Neuronal stem cell (in vitro differentiated cells): ENCODE measurements at places on chromosomes 16 and 17.

DNA sequence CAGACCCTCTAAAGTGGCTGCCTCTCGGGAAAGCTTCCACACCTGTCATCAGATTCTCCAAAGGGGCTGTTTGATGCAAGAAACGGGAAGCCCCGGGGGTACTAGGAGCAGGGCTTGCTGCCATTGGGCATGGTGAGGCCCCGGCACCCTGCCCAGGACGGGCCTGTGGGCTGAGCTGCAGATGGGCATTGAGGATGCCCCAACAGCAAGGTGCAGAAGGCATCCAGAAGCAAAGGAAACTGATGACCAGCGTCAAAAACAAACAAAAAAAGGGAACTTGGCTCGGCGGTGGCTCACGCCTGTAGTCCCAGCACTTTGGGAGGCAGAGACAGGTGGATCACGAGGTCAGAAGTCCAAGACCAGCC, 1.5 kb upstream of the LIMD2 start:
- DNase-seq, result no peak

DNA sequence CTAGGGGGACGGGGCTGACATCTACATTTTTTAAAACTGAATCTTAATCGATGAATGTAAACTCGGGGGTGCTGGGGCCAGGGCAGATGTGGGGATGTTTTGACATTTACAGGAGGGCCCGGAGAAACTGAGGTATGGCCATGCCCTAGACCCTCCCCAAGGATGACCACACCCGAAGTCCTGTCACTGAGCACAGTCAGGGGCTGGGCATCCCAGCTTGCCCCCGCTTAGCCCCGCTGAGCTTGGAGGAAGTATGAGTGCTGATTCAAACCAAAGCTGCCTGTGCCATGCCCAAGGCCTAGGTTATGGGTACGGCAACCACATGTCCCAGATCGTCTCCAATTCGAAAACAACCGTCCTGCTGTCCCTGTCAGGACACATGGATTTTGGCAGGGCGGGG, 21.4 kb downstream of the ADAM11 start:
- DNase-seq, result no peak

DNA sequence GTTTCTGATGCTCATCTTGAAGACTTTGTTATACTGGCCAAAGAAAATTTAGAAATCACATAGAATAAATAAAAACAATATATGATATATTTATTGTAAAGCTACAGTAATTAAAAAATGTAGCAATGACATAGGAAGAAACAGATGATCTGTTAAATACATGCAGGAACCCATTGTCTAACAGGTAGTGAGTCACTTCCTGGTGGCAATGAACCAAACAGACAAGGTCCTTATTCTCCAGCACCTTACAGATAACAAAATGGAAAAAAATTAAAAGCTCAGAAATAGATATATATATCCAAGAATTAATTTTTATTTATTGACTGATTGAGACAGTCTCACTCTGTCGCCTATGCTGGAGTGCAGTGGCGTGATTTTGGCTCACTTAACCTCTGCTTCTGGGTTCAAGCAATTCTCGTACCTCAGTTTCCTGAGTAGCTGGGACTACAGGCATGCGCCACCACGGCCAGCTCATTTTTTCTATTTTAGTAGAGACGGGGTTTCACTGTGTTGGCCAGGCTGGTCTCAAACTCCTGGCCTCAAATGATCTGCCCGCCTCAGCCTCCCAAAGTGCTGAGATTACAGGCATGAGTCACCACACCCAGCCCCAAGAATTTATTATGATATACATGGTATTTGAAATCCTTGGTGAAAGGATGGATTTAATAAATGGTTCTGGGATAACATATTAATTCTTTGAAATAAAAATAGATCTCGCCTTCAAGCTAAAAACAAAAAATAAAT, 7.5 kb downstream of the NETO2 start:
- no peak for DNase-seq

DNA sequence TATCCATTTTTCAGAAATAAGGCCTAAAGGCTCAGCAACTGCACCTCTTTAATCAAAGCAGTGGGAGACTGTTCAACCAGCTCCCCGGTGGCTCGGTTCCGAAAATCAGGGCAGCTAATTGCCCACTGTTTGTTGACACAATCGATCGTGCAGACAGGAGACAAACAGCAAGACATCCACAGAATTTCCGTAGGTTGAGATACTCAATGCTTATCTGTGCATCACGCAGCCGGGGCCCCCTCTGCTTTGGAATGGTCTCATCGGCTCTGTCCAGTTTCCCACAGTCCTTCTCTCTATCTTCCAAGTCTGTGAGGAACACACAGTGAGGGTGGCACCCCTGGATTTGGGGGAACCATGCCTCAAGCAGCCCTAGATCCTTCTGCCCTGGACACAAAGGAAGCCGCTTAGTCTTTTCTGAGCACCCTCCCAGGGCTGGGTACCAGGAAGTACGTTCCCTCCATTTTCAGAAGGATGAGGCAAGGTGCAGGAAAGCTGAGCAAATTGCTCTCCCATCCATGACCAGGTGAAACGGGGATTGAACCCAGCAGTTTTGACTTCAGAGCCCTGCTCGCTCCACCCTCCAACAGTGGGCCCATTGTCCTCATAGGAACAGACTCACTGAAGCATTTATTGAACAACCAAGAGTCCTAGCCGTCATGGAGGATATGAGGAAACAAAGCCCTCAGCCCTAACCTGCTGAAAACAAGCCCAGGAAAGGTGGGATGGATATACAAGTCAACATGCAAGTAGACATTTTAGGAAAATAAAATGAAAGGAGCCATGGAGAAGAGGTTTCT, 70.7 kb downstream of the C16orf95 start:
- no peak for DNase-seq

DNA sequence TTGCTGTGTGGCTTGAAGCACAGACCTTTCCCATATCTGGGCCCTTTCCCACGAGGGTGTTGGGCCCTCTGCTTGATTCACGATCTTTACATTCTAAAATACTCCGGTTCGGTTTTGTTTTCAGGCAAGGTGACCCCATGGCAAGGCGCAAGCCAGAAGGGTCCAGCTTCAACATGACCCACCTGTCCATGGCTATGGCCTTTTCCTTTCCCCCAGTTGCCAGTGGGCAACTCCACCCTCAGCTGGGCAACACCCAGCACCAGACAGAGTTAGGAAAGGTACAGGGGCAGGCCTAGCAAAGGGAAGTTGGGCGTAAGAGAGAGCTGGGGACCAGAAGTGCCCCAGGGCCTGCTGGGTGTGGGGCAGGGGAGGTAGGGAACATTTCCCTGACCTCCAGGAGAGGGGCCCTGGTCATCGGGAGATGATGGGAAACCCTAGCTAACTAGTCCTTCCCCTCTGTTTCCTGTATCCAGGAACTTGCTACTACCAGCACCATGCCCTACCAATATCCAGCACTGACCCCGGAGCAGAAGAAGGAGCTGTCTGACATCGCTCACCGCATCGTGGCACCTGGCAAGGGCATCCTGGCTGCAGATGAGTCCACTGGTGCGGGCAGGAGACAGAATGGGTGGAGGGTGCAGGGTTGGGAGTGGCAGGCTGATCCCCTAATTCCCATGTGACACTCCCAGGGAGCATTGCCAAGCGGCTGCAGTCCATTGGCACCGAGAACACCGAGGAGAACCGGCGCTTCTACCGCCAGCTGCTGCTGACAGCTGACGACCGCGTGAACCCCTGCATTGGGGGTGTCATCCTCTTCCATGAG, 1.4 kb downstream of the ALDOA start:
- no peak for DNase-seq

- DNase-seq, result no peak
These were observed 194.0 kb downstream of the SALL1 start for GRCh38 chr16:50957056-50957455.

GRCh38 chr17:43906951-43907424, 348 bp downstream of the MPP2 start:
- peak; percentile 40 for DNase-seq

- DNase-seq, result no peak
These were observed at the start of gene PLCD3 for GRCh38 chr17:45132320-45132571. Gene PLCD3 (minus strand): TSS chr17:45132515. CDS start chr17:45132410, 105 bp downstream.

DNA sequence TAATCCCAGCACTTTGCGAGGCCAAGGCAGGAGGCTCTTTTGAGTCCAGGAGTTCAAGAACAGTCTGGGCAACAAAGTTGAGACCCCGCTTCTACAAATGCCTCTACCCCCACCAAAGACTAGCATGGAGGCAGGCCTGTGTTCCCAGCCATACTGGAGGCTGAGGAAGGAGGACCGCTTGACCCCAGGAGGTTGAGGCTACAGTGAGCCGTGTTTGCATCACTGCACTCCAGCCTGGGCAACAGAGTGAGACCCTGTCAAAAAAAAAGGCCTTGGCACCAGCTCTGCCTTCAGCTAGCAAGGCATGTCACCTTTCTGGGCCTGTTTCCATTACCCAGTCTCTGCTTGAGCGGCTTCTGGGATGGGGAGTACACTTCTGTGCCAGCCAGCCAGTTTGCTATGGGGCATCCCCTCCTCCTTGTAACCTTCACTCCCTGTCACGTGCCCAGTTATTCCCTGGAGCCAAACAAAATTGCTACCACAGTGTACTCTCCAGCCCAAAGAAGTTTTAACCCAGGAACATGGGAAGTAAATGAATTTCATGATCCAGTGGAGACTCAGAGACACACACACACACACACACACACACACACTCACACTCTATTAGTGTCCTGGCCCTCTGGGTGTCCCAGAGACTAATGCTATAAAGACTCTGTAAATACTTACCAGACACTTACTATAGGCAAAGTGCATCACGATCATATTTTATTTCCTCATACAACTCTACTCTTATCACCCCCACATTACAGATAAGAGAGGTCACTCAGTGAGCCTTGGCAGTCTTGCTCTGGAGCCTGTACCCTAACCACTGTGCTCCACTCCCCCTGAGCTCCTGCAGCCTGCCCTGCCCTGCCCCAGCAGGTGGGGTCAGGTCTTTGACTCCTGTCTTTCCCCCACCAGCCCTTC, 2.5 kb downstream of the CISD3 start:
- DNase-seq, result no peak
